Germinal center (tissue), 1 donor: ENCODE measurements at places on chromosomes 6 and 20.
A peak's percentile ranks its signal among the peaks of the same experiment; 100 is the strongest.

- peak; percentile 23 for DNase-seq
Observed at GRCh38 chr6:46490425-46491200, 636 bp downstream of the RCAN2 start.

GRCh38 chr6:46896871-46897270, 24.9 kb downstream of the ADGRF5 start:
- no peak for DNase-seq

DNA sequence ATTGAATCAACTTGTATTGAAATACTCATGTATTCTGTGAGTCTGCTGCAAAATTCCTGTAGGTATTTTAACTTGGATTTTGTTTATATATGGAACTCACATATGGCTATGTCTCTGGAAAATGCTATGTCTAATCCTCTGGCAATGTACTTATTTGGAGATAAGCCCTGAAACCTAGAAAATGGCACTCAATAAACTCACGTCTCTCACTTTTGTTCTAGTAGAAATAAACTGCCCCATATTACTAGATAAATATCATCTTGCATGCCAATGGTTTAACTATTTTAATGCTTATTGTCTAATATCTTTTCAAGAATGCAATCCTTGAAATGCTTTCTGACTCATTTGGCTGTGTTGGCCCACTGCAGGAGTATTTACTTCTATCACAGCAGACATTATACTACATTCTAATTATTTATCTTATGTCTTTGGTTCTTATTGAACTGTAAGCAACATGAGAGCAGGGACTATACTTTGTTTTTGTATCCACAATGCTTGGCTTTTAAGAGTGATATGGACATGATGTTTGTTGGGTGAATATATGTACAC, 292.2 kb upstream of the RSPO3 start:
- no peak for DNase-seq

GRCh38 chr20:20772497-20773085, 60.1 kb upstream of the RALGAPA2 start:
- DNase-seq = no peak
